ENCODE measurements at places on chromosomes 16 and 17.

DNA sequence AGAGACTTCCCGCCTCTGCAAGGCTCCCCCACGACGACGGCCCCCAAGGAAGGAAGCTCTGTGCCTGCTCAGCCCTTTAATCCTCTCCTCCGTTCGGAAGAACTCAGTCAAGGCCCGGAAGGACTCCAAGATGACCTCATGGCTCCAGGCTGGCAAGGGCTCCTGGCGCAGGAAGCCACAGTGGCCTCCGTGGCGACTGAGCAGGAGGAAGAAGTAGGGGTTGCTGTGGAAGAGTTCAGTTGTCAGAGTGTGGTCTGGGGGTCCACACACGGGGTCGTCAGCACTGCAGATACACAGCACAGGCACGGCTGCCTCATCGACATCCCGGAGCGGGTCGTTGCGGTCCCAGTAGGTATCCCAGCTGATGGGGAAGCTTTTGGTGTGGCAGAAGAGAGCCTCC is 4.2 kb downstream of the ABHD15 start:
- DNase-seq, result no peak

GRCh38 chr16:50209546-50210265 is 56.6 kb downstream of the TENT4B start:
- DNase-seq, result no peak

- DNase-seq, result no peak
Observed at GRCh38 chr16:13958474-13958873, 38.5 kb downstream of the ERCC4 start.

DNA sequence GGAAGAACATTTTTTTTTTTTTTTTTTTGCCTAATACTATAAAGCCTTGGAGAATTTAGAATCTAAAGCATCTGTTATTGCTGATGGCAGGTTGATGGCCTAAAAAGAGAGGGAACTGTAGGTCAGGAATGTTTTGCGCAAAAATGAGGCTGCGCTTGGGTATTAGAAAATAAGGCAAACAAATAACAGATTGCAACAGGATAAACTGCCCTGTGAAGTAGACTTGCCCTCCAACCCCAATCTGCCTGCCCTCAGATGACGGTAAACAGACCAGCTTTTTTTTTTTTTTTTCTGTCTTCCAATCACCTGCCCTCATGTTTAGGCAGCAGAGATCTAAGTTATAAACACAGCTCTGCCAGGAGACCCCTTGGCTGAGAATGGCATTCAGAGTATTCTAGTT is 3.8 kb upstream of the DHX8 start:
- no peak for DNase-seq

- no peak for DNase-seq
Observed at GRCh38 chr17:41915566-41915965, 3.2 kb downstream of the ACLY start.

- DNase-seq, result no peak
Observed at GRCh38 chr16:58732545-58733247, 1.4 kb downstream of the GOT2 start.

- no peak for DNase-seq
Observed at GRCh38 chr16:27506771-27507170, 42.9 kb downstream of the GTF3C1 start.

DNA sequence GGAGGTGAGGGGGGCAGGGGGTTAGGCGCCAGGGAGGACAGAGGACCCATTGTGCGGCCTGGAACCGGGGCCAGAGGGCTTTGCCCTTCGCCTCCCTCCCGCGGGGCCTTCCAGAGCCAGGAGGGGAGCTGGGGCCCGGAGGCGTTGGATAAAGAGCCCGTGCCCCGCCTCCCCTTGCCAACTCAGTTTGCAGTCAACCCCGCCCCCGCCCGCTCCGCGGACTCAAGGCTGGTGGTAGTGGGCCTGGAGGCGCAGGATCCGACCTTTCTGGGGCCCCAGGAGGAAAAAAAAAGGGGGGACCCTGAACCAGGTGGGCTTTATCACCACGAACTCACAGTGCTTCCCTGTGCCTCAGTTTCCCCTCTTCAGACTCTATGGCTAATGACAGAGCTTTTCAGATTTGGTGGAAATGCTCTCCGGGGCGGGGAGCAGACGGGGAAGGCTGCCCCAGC is 2.0 kb upstream of the SPHK1 start:
- DNase-seq, result no peak

GRCh38 chr17:82691714-82692113 is 6.8 kb downstream of the RAB40B start:
- DNase-seq, result no peak

- DNase-seq, result no peak
Observed at GRCh38 chr16:10805334-10805733, 13.3 kb downstream of the TVP23A start.

Measured in activated CD4-positive, alpha-beta T cell treated with anti-CD3 and anti-CD28 coated beads, Interleukin-2, amount 50 U/mL, for 24 hours (primary cell).